EH (cell line): ENCODE measurements at places on chromosomes 3 and 15.
A peak's percentile ranks its signal among the peaks of the same experiment; 100 is the strongest.

DNA sequence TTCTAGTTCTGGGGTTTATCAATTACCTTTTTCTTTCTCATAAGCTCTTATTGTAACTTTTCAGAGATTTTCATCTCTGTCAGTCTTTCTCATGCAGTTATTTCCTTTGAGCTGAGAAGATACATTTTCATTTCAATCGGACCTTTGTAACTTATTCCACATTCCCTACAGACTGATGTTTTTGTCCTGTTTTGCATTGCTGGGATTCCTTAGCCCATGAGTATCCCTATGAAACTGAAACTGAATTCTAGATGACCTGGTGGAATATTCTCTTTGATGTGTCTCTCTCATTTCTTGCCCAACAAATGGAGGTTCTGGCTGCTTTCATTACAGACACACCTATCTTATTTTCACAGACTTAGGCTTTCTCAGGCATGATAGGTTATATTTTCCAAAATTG lies 10.5 kb upstream of the EPHA6 start:
- DNase-seq = no peak

- no peak for DNase-seq
Observed at GRCh38 chr15:50687302-50687902, 805 bp upstream of the TRPM7 start.

GRCh38 chr3:38756892-38757291 lies 59.1 kb downstream of the SCN10A start:
- DNase-seq = no peak

GRCh38 chr3:100978011-100978659 lies 15.1 kb downstream of the ABI3BP start:
- DNase-seq = peak; percentile 73

DNA sequence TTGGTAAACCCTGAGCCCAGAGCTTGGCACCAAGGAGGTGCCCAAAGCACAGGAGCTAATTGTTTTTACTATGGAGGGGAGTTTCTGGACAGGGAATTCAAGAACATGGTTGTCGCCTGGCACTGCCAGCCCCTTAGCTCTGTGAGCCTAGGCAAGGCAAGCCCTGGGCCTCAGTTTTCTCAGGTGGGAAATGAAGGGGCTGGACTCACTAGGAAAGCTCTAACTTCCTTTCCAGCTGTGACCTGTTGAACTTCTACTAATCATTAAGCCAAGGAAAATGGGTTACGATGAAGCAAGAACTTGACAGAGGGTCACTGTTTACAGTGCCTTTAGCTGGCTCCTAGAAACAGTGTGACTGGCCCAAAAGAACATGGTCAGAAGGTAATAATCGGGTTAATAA lies 277.2 kb downstream of the SHQ1 start:
- no peak for DNase-seq

- DNase-seq = peak; percentile 86
Observed at GRCh38 chr3:98846101-98846500, 55.4 kb downstream of the DCBLD2 start.

GRCh38 chr3:169256027-169256426 lies 407.5 kb downstream of the MECOM start:
- DNase-seq = no peak

DNA sequence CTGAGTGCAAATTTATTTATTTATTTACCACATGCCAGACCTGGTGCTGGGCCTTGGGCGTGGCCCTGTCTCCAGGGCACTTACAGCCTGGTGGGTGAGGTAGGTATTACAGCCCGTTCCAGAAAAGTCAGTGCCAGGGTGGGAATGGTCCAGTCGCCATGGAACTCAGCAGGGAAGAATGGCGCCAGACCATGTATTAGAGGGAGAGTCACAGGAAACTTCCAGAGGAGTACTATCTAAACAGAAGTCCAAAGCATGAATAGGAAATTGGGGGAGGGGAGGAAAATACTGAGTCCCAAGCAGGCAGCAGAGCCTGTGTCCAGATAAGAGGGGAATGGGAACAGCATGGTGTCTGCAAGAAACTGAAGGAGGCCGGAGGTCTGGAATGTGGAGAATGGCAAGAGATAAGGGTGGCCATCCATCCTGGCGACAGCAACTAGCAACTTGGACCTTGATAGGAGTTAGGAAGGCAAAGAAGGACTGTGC lies 27.0 kb downstream of the SH3BP5 start:
- DNase-seq = no peak

DNA sequence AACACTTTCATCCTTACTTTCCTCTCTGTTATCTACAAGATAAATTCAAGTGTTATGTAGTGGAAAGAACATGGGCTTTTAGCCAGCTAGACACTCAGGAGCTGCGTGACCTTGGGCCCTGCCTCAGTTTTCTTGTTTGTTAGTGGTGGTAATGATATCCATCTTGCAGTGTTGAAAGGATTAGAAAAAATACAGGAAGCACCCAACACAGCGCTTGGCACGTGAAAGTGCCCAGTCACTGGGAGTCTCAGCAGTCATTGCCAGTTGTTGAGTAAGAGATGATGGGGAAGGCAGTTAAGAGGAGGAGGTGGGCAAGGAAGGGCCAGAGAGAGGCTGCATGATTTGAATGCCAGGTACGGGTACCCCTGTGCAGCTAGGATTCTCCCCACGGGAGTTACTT lies 5.3 kb downstream of the PDIA5 start:
- no peak for DNase-seq

DNA sequence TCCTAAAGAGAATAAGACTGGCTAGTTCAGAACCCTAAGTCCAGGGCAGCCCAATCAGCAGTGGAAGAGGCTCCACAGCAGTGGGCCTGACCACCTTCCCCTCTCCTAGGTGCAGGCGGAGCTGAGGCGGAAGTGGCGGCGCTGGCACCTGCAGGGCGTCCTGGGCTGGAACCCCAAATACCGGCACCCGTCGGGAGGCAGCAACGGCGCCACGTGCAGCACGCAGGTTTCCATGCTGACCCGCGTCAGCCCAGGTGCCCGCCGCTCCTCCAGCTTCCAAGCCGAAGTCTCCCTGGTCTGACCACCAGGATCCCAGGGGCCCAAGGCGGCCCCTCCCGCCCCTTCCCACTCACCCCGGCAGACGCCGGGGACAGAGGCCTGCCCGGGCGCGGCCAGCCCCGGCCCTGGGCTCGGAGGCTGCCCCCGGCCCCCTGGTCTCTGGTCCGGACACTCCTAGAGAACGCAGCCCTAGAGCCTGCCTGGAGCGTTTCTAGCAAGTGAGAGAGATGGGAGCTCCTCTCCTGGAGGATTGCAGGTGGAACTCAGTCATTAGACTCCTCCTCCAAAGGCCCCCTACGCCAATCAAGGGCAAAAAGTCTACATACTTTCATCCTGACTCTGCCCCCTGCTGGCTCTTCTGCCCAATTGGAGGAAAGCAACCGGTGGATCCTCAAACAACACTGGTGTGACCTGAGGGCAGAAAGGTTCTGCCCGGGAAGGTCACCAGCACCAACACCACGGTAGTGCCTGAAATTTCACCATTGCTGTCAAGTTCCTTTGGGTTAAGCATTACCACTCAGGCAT lies 33.7 kb downstream of the VIPR1 start:
- peak; percentile 28 for DNase-seq

GRCh38 chr3:165837058-165837525 lies at the start of gene BCHE:
BCHE (minus strand) TSS chr3:165837423; CDS start chr3:165831033, 6,390 bp downstream.
- DNase-seq = no peak

DNA sequence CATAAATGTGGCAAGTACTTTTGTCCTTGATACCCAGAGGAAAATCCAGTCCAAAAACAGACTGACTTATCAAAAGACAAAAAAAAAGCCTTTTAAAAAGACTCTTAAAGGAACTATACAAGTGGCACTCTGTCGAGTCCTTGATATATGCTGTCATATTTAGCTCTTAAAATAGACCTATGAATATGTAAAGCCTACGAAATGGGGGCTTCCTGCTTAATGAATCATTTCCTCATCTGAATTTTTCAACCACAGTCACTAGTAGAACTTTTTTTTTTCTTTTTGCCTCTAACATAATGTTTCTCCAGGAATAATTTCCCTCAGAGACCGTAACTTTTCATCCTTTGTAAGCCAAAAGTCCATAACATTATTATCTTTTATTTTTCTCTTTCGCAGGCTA lies 95.8 kb downstream of the P3H2 start:
- DNase-seq = peak; percentile 80

DNA sequence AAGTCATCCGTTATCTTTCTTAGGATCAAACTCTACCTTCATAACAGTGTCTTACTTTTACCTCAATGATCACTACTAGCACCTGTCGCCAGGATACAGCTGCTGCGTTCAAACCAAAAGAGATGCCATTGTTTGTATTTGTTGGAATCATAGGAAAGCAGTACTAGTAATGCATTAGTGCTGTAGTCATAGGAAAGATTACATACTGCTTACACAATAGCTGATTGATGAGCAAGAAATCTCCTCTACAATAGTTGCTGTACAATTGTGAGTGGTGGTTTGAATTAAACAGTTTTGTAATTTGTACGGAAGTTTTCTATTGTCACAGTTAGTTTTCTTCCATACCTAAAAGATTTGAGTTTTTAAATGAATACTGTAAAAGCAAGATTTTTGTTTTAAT lies 21.4 kb downstream of the ACAP2 start:
- no peak for DNase-seq

DNA sequence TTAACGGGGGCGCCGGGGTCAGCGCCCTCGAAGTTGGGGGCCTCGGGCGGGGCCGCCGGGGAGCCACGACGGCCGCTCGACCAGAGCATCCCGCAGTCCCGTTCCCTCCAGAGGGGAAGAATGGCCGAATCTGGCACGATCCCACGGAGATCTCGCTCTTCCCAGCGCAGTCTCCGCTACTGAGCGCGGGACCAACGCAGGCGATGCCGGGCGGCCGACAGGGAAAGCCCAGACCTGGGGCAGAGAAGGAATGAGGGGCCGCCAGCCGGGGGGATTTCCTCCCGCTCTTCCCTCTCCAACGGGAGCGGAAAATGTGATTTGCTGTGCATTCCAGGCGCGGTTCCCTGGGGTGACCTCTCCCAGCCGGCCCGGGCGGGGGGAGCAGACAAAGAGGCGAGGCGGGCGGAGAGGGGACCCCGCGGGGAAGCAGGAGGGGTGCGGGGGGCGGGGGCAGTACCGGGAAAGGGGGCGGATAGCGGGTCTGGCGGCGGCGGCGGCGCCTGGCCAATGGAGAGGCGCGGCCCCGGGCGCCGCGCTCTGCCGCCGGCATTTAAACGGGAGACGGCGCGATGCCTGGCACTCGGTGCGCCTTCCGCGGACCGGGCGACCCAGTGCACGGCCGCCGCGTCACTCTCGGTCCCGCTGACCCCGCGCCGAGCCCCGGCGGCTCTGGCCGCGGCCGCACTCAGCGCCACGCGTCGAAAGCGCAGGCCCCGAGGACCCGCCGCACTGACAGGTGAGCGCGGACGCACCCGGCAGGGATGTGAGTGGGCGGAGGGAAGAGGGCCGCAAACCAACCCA lies at the start of gene GREM1:
TSS of gene GREM1 (plus strand) at position 579 of the 801 bp plus-strand sequence. CDS start 12,687 bp downstream, outside the sequence.
- peak; percentile 89 for DNase-seq

DNA sequence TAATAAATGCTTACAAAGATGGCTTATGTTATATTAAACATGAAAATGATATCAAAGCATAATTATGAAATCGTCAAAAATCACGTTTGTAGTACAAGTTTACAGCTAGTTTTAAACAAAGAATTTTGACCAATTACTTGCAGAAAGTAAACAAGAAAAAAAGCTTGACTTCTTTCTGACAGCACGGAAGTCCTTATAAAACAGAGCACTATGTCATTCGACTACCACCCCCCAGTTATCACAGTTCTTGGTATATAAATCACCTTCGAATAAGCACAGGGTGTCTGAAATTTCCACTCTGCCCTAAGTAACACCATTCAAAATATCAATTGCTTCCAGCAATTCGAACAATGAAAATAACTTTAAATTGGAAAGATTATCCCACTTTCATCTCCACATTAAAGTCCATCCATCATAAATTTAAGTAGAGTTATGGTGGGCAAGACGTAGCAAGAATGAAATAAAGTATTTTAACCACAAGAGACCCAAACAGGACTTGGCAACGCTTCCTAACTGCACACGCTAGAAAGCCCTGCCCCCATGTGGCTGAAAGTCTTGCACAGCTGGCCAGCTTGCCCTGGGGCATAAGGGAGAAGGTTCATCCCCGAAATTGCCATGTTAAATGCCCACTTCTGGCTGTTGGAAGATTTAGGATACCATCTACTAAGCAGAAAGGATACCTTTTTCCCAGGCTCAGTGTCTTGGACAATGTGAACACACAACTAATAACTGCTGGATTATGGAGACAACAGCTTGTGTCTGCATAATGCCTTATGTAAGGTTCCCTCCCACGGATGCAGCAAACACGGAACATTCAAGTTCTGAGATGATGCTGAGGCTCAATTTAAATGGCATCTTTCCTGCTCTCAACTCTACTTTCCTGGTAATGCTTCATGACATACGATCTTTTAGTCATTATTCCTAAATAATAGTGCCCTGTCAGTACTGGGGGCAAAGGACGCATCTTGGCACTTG lies 116.4 kb upstream of the TJP1 start:
- no peak for DNase-seq

DNA sequence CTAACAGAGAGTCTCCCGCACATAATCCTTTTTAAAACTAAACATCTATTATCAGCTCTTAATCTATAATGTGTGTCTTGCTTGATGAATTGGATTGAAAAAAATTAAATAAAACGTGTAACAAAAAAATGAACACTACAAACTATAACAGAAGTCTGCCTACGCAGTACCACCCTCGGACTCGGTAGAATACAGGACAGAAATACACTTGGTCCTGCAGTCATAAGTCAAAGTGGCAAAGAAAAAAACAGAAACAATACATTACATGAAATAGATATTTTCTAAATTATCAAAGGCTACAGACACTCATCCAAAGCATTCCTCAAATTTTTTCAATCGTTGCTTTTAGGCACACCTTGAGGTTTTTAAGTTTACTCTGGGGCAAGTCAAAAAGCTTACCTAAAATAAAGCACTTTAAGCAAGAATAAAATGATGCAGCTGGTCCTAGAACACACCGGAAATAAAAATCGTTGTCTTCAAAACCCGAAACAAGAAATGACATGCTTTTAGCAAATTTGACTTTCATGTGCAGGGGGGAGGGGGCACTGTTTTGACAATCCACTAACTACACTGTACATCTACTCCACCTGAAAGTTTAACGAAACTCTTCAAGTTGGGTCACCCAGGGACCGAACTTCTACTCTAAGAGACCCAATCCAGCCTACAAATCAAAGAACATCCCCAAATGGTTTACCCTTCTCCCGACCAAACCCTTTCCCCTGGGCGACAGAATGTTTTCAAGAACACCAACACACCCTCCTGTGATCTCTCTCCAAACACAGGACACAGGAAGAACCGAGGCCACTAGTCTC lies 1.3 kb downstream of the ADAM10 start:
- no peak for DNase-seq

DNA sequence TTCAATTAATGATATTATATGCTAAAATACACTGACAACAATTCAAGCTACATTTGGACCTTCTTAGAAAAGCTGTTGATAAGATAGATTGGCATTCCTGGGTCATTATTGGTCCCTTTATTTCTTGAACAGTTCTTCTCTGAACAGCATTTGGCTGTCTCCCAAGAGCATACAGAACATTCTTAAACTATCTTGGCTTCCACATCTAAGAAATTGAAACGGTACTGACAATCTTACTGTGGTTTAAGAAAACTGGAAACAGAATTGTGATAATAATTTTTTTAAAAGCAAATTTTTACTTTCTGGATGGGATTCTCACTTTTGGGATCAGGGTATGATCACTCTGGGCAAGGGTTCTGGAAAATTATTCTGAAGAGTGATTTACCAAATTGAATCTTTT lies 161.7 kb upstream of the ZNF385D start:
- peak; percentile 55 for DNase-seq

GRCh38 chr3:107810171-107811071 lies 280.4 kb downstream of the CD47 start:
- no peak for DNase-seq

- no peak for DNase-seq
Observed at GRCh38 chr3:134055661-134056060, 25.9 kb upstream of the SLCO2A1 start.

GRCh38 chr3:159775372-159775961 lies 213.2 kb upstream of the IL12A start:
- DNase-seq = peak; percentile 93

- no peak for DNase-seq
Observed at GRCh38 chr15:101521591-101521990, 32.1 kb upstream of the PCSK6 start.
